ENCODE measurements at places on chromosomes 6 and 20. TPM values are rescaled to one million over a fixed set of nuclear protein-coding genes. Genes with fewer than 3 reads are reported as not detected.

The FABP7 gene
- total RNA-seq = not detected

- no peak for DNase-seq
Measured at GRCh38 chr20:45465491-45466266, 3.9 kb upstream of the WFDC2 start.

- DNase-seq = no peak
Measured at GRCh38 chr6:155311583-155311982, 2.7 kb downstream of the TFB1M start.

DNA sequence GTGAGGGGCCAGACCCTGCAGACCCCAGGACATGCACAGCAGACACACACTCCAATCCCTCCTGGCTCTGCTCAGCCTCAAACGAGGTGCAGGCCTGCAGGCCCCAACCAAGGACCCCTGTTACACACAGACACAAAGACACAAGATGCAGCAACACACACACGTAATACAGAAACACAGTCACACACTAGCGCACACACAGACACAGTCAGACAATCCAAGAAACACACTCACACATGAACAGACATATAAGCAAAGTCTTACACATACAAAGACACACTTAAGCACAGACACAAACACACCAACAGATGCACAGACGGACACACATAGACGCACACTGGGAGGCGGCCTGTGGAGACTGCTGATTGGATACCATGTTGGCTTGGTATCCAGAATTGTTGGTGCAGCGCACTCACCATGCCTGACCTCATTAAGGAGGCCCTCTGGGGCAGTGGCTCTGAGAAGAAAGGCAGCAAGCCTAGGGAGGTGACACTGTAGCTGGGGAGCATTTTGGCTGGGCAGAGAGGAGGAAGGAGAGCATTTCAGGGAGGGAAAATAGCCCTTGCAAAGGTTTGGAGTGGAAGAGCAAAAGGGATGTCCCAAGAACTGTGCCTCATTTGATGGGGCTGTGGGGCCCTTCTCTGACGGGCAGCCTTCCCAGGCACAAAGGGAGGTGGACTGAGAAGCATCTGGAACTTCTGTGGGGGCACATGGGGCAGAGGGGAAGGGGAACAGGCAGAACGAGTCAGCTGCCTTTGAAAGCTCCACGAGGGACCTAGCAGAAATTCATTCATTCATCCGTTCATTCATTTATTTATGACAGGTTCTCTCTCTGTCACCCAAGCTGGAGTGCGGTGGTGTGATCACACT is 1.4 kb upstream of the HSPA12B start:
- no peak for DNase-seq

GRCh38 chr6:152353440-152353839 is 283.7 kb downstream of the SYNE1 start:
- no peak for DNase-seq

- no peak for DNase-seq
Measured at GRCh38 chr20:39880890-39881289, 808.1 kb downstream of the MAFB start.

- DNase-seq = peak; percentile 48
Measured at GRCh38 chr20:33444797-33445560, 1.4 kb upstream of the SNTA1 start.

DNA sequence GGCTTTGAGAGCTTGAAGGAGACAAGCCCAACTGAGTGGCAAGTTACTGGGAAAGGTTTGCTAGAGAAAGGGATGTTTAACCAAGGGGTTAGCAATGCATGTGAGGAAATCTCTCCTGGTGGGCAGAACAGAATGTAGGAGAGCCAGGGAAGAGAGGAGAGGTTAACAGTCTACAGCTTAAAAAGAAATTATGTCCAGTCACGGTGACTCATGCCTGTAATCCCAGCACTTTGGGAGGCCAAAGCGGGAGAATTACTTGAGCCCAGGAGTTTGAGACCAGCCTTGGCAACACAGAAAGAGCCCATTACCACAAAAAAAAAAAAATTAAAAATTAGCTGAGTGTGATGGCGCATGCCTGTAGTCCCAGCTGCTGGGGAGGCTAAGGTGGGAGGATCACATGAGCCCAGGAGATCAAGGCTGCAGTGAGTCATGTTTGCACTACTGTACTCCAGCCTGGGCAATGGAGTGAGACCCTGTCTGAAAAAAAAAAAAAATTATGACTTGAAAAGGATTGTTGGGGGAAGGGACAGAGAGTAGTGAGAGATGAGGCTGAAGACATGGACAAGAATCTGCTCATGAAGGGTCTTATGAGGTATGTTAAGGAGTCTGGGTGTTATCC is 264.9 kb downstream of the TBC1D7 start:
- no peak for DNase-seq

- peak; percentile 21 for DNase-seq
Measured at GRCh38 chr6:119830494-119831295, 481.1 kb upstream of the MAN1A1 start.

GRCh38 chr20:31838646-31839292 is 6.6 kb downstream of the FOXS1 start:
- DNase-seq = no peak

- DNase-seq = no peak
Measured at GRCh38 chr20:1702328-1702727, 44.7 kb upstream of the SIRPG start.

- DNase-seq = no peak
Measured at GRCh38 chr6:100808638-100809275, 72.4 kb downstream of the ASCC3 start.

The CMTR1 gene
- 231 TPM for total RNA-seq

GRCh38 chr6:14108571-14109410 is 8.8 kb upstream of the CD83 start:
- no peak for DNase-seq

The OR2B3 gene
- not detected for total RNA-seq

GRCh38 chr6:139925894-139926641 is 551.6 kb upstream of the CITED2 start:
- DNase-seq = no peak

The POPDC3 gene
- total RNA-seq = 9.8 TPM
